ENCODE measurements at places on chromosomes 6 and 20.
A peak's percentile ranks its signal among the peaks of the same experiment; 100 is the strongest.

GRCh38 chr6:84271061-84271716, 43.7 kb upstream of the CEP162 start:
- no peak for DNase-seq

GRCh38 chr6:7727946-7728854, 2.3 kb downstream of the BMP6 start:
- DNase-seq, result peak; percentile 66

- no peak for DNase-seq
These were observed 3.7 kb upstream of the FASTKD5 start for GRCh38 chr20:3163099-3164042.

DNA sequence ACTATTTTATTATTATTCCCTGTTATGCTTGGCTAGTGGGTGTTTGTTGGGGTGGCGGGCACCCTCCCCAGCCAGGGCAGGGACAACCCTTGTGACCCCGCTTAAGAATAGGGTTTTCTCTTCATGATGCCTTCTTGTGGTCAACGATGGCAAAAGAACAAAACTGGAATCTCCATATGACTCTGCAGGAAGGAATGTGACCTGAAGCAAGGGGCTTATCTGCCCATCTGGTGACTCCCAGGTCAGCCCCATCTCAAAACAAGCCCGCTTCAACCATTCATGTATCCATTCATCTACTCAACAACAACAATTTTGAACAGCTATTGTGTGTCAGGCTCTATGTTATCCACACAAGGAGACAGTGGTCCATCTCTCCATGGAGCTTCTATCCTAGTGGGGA, 30.9 kb upstream of the TGM6 start:
- DNase-seq, result no peak

DNA sequence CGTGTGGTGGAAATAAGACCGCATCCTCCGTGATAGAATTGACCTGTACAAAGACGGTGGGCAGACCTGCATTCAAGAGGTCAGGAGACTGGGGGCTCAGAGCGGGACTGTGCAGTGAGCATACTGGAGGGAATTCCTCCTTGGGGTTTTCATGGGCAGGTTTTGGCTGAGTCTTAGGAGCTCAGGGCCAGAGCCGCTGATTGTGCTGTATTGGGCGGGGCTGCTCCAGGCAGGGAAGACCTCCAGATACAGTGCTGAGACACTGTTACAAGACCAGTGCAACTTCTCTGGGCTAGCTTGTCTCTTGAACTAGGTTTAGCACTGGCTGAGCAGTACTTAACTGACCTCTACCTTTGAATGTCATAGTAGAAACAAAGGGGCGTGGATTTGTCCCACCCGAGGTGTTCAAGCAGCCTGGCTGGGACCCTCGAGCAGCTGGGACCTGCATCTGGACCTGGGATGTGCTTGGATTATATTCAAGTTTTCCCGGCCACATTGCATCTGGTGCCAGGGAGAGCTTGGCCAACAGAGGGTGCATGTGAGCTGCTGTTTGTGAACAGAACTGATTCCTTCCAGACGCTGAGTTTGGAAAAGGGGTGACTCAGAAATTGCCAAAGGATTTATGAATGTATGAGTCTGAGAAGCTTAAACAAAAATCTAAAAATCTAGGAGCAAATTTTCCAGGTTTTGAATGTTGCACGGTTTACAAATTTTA, 33.4 kb upstream of the SLC22A1 start:
- DNase-seq, result no peak

GRCh38 chr6:15088904-15089568, 156.8 kb upstream of the JARID2 start:
- no peak for DNase-seq

DNA sequence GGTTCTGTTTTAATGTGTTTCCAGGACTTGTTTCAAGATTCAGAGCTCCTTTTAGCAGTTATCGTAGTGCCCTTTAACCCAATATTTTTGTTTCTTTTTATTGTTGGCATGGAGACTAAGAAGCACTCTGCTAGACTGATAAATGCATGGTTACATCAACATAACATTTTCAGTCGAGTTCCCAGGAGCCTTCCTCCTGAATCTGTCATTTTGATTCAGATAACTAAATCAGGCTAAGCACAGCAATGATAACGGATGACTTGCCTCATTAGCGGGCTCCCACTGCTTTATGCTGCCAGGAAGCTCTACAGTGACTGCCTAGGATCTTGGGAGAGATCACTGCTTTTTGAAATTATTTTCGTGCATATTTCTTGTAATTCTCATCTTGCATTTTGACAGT, 772.8 kb upstream of the GJE1 start:
- no peak for DNase-seq

- DNase-seq, result no peak
These were observed 175.1 kb downstream of the VEGFA start for GRCh38 chr6:43944908-43945767.

DNA sequence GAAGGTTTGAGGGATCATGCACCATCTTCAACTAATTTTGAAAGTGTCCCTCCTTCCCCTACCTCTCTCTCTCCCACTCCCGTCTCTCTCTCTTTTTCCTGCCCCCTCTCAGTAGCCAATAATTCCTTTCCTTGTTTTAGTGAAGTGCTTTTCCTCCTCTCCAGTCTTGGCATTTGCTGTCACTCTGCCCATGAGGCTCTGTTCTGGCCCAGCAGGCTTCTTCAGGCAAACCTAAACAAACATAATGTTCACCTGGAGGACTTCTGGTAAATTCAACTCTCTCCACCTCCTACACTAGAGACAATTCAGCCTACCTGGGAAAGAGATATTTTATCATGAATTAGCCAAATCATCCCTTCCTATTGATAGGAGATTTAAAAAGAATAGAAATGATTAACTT, 320.4 kb upstream of the RNF24 start:
- DNase-seq, result no peak

DNA sequence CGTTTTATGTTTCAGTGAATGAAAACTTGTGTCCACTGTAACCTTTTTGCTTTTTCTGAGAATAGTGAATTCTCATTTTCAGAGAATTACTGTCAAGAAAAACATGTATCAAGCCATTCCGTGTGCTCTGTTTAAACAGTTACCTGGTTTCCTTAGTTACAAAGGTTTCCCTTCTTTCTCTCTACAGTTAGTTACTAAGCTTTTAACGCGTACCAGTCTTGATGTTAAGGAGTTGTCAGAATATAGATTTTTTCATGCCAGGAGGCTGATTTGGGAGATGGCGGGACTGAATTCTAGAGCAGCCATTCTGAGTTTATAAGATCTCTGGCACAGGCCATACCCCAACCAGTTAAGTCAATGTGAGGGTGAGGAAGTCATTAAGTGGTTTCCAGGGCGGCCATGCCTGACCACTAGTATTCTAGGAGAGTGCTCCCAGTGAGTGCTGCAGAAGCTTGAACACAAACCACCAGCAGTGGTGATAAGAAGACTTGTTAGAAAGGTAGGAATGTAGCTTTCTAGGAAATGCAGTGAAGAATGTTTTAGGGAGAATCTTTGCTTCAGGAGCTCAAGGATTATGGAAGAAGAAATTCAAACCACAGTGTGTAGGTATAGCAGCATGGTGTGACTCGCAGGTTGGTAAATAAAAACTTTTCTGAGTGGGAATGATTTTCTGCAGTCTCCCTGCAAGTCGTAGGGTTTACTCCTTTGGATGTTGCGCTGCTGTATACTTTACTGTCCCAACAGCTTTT, 112.9 kb downstream of the JARID2 start:
- no peak for DNase-seq

- DNase-seq, result no peak
These were observed 123.5 kb downstream of the SASH1 start for GRCh38 chr6:148466158-148466557.

- DNase-seq, result no peak
These were observed 34.9 kb upstream of the HEY2 start for GRCh38 chr6:125714441-125715090.

GRCh38 chr6:111890988-111891387, 17.7 kb upstream of the FYN start:
- DNase-seq, result no peak

DNA sequence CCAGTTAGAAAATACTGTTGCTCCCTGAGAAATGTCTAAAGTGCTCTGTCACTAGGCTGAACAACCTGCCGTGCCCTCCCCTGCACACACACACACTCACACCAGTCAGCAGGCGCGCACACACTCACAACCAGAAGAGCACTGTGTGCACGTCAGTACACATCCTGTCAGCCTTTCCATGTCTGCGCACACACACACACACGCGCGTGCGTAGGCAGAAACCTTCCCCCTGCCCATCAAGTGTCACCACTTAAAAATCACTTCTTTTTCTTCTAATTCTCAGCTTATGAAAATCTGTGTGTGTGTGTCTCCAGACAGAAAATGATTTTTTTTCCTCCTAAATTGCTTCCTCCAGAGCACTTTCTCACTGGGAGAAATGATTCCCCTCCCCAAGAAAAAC, 100.3 kb downstream of the EDN3 start:
- DNase-seq, result no peak

DNA sequence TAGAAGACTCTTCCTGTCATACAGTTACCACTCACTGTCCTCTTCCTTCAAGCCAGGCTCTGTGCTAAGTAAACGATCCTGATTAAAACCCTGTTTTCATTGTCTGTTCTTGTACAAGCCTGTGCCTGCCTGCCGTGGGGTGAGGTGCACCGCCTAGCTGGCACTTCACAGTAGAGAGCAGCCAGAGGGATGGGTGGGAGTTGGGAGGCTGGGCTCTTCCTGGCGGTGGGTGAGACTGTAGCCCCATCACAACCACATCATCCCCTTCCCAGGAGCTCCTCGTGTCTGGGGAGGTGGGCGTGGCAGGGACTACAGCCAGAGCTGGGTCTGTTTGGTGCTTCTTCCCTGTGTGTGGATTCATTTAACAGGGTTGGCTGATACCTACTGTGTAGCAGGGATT, 382.0 kb downstream of the TAF4 start:
- DNase-seq, result no peak

- no peak for DNase-seq
These were observed 295.2 kb downstream of the QKI start for GRCh38 chr6:163709693-163710092.

DNA sequence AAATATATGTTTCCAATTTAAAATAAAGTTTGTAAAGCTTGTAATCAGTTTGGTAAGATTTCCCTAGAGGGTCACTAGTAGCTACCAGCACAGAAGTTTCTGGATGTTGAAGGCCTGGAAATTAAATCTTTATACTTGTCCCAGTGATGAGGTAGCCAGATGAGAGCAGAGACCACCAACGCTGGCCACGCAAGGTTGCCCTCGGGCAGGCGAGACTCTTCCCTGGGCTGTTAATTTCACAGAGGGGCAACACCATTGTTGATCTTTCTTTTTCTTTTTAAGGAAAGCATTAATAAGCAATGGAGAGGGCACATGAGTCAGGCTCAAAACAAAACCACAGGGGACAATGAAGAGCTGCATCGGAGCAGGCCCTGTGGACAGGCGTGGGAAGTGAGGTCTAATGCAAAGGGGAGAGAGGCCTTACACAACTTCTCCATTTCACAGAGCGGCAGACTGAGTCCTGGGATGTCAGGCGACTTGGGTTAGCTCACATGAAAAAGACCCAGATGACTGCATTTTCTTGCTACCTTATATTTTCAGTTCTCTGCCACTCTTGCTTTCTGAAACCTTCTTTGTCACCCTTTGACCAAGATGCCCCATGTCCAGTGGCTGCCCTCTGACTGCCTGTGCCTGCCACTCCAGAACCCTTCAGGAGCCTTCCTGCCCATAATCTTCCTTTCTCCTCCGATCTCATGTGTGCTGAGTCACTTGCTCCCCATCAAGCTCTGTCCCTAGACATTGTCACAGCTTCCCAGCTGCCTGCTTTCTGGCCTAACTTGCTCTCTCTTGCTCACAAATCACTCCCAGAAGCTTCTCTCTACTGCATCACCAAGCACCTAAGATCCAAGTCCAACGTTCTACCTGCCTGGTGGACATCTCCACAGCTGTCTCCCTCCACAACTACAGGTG, 107.7 kb upstream of the CDYL start:
- DNase-seq, result no peak

GRCh38 chr20:31403886-31404285, 2.1 kb downstream of the DEFB121 start:
- no peak for DNase-seq

Measured in suprapubic skin (tissue), 4 donors.